ENCODE measurements at places on chromosomes 1 and 21.

DNA sequence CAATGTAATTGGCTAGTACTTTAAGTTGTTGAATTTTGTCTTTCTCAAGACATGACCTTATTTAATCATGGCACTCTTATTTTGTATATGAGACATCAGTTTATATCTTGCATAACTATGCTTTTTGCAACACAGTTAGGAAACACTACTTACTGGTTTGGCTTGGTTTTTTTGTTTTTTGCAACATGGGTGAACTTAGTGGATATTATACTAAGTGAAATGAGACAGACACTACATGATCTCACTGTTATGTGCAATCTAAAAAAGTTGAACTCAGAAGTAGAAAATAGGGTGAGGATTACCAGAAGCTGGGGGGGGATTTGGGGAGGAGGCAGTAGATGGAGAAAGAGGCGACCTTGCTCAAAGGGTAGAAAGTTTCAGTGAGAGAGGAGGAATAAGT is 132.1 kb downstream of the PLA2G4A start:
- DNase-seq: no peak

DNA sequence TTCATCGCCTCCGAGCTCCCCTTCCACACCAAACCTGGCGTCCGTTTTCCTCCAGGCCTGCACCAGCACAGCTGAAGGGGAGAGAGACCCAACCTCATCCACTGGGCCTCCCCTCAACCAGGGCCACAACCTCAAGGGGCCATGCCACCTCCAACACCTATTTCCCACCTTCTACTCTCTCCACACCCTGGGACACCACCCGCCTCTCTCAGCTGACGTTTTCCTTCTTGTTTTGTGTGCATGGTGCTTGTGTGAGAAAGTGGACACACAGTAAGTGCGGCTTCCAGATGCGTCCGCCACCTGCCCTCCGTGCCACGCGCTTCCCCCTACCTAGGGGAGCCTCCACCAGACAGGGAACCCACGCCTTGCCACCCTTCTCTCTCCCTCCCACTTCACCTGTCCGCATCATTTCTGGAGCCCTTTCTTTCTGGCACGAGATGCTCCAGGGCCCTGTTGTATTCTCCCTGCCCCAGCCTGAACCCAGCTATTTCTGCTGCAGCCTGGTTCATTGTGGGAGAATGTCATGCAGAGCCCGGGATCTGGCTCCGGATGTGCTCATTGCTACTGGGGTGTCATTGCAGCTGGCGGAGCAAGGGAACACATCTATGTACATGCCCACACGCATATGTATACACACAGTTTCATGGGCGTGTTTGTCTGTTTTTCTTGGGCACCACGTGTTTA is 1.3 kb upstream of the GNB1 start:
- no peak for DNase-seq

- DNase-seq: no peak
These were observed 2.1 kb downstream of the KCNN3 start for GRCh38 chr1:154867841-154868605.

- no peak for DNase-seq
These were observed 71.5 kb downstream of the SIK1 start for GRCh38 chr21:43355266-43355924.

- no peak for DNase-seq
These were observed 6.3 kb downstream of the MAGI3 start for GRCh38 chr1:113396585-113396984.

DNA sequence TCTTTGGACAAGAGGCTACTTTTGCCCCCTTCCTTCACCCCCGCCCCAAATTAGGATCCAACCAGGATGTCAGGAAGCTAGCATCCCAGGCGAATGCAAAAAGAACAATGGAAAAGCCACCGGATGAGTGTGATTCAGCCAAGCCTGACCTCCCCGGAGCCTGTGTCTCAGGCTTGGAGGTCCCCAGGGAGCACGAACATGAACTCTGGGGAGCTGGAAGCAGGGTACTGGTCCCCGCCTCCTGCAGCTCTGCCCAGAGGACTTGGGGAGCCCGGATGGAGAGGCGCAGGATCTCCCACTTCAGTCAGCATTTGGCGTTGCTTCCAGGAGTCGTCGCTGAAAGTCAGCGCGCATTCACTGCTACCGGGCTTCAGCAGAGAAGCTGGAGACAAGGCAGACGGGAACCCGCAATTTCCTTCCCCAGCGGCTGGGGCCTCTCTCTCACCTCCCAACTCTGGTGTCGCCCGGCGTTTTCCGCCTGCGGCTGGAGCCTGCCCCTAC is 1.8 kb upstream of the TBX15 start:
- DNase-seq: no peak

- DNase-seq: no peak
These were observed 141.1 kb upstream of the SAMSN1 start for GRCh38 chr21:14687268-14687625.

GRCh38 chr1:157163273-157164127 is 25.3 kb upstream of the ETV3 start:
- DNase-seq: peak; percentile 90

GRCh38 chr1:226799634-226800281 is 60.7 kb upstream of the ITPKB start:
- no peak for DNase-seq

GRCh38 chr1:10679496-10680220 is 116.8 kb downstream of the CASZ1 start:
- no peak for DNase-seq

DNA sequence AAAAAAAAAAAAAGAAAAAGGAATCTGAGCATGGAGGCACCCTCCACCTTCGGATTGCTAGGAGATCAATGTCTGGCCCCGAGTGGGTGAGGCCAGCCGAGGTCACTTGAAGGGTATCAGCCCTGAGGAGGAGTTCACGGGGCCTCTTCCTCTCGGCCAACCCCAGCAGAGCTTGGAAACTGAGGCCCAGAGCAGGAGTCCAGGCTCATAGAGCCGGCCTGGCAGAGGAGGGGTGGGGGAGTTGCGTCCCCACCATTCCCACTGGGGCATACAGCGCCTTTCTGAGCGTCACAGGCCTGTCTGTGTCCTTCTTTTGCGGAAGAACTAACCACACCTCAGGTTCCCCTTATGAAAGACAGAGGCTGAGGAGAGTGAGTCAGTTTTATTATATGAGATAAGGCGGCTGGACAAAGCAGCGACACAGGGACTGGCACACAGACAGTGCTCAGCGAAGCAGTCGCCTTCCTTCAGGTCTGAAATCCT is 17.1 kb upstream of the EPHA2 start:
- no peak for DNase-seq

DNA sequence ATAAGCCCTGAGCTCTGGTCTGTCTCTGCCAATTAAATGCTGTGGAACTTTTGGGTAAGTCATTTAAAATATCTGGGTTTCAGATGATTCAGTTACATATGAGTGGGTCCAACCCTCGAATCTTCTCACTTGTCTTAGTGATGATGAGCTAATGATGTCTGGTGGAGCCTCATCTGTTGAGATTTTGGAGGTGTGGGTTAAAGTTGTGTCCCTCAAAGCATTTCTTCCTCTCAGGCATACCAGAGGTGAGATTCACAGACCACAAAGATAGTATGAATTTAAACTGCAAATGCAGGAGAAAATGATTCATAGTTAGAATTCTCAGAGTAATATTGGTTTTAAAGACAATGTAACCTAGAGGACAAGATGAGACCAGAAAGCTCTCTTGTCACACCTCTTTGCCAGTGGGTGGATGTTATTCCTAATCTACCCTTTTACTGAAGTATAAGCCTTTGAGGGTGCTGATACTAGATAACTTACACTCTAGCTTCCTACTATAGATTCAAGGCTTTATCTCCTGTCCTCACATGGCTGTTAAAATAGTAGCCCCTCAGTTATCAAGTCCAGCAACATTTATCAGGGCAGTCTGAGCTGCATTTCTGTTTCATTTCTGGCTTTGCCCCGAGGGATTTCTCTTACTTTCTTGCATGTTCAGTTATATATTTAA is 90.7 kb downstream of the MT1HL1 start:
- no peak for DNase-seq

DNA sequence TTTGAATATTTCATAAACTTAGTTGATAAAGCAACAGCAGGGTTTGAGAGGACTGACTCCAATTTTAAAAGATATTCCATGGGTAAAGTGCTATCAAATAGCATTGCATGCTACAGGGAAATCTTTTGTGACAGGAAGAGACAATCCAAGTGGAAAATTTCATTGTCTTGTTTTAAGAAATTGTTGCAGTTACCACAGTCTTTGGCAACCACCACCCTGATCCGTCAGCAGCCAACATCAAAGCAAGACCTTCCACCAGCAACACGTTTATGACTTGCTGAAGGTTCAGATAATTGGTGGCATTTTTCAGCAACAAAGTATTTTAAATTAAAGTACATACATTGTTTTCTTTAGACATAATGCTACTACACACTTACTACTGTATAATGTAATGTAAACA is 47.8 kb downstream of the ADGRL4 start:
- no peak for DNase-seq

DNA sequence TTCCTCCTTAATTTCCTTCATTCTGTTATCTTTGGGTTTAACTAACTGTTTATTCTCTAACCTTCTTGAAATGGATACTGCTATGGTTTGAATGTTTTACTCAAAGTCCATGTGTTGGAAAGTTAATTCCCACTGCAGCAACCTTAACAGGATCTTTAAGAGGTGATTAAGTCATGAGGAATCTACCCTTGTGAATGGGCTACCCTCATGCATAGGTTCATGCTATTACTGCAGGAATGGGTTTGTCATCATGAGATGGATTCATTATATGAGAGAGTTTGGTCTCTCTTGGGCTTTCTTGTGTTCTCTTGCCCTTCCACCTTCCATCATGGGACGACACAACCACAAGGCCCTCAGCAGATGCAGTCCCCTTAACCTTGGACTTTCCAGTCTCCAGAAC is 516.9 kb downstream of the ADGRL2 start:
- no peak for DNase-seq

GRCh38 chr21:34771512-34772028 is 102.8 kb downstream of the CLIC6 start:
- no peak for DNase-seq

DNA sequence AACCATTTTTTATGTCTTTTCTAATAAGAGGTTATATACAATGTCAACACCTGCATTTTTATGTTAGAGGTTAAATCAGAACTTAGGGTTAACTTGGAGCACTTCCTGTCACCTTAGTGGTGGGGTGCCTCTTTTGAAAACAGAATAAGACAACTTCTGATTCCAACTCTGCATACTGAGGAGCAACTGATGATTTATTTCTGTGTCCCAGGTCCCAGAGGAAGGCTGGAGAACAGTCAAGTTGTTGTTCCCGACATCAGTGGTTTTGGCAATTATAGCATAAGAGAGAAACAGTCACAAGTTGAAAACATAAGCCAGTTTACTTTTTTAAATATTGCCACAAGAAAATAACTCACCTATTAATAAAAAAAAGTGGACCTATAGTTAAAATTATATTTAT is 871.0 kb upstream of the ADAMTS5 start:
- DNase-seq: no peak

- DNase-seq: no peak
These were observed 134.5 kb upstream of the LYPLAL1 start for GRCh38 chr1:219039017-219039681.

GRCh38 chr1:3482378-3482849 is 27.9 kb downstream of the ARHGEF16 start:
- peak; percentile 75 for DNase-seq

DNA sequence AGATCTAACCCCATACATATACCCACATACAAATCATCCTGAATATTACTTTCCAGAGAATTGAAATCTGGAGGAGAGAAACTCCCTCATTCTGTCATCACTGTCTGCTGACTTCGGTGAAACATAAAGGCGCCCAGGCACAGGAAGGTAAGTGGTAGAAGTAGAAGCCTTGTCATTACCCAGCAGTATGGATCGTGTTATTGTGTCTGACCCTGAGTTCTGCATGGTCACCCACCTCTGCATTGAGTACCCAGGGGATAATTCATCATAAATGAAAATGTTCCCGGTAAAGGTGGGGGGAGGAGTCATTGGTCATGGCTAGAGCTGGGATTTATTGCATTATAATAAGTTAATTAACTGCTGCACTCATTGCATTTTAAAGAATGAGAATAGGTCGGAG is 342.6 kb upstream of the PKN2 start:
- no peak for DNase-seq

DNA sequence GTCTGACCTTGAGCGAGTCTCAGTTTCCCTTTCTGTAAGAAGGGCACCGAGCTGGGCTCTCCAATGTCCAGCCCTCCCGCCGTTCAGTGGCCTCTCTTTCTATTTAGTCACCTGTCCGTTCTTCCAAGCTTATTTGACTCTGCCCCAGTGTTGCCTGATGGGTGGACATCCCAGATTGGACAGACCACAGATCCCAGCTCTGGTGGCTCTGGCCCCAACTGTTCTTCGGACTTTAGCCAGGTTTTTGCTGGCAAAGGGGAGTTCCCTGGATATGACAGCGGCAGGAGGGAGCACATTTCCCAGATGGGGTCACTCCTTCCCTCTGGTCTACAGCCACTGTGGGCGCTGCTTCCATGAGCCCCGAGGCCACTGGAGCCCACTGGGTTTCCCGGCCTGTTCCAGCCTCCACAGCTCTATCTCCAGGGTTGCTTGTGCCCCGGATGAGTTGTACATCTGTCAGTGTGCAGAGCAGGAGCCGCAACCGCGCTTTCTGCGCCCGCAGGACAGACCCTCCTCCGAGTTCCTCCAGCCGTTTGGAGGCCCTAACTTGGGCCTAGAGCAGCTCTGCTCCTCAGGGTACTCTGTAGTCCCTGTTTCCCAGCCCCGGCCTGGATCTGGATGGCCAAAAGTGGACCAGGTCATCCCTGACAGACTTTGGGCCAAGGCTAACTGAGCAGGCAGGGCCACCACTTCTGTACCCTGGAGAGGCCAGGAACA is 3.8 kb downstream of the DMBX1 start:
- DNase-seq: no peak

DNA sequence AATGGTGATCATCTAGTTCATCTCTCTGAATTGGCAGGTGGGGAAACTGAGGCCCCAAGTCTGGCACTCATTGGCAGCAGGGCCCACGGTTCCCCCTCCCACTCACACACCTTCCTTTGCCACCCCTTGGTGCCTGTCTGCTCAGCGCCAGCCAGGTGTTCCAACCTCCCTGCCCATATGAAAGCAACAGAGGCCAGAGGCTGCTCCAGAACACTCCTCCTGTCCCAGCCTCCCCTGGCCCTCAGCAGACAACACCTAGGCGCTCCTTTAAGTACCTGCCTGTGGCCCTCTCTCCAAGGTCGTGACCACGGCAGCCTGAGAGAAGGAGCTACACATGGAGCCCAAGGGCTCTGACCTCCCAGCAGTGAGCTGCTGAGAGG is 362.3 kb upstream of the VAMP3 start:
- no peak for DNase-seq

- no peak for DNase-seq
These were observed 110.1 kb downstream of the VPS13D start for GRCh38 chr1:12339811-12340543.

GRCh38 chr21:36697060-36697850 is 1.7 kb upstream of the SIM2 start:
- no peak for DNase-seq

DNA sequence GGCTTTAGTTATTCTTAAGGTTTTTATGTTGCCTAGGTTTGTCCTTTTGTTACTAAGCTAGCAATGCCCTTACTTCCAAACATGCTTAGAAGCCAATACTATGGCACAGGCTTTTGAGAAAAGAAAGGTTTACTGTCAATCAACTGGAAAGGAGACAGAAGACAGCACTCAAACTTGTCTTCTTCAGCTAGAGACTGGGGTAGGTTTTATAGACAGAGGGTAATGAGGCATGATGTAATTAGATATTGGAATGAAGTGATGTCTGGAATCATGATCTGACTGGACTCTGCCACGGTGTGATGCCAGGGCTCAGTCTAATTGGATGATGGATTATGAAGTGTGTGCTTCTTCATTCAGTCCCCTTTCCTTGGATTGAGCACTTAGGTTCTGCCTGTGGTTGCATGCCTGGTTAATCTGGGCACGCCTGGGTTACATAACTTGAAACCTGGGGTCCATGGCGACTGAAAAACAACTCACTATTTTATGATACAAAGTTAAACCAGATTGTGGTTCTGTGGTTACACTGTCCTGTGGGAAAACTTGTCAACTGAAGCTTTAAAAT is 625.8 kb downstream of the BRINP3 start:
- no peak for DNase-seq
